ENCODE measurements at places on chromosomes 16 and 17.

DNA sequence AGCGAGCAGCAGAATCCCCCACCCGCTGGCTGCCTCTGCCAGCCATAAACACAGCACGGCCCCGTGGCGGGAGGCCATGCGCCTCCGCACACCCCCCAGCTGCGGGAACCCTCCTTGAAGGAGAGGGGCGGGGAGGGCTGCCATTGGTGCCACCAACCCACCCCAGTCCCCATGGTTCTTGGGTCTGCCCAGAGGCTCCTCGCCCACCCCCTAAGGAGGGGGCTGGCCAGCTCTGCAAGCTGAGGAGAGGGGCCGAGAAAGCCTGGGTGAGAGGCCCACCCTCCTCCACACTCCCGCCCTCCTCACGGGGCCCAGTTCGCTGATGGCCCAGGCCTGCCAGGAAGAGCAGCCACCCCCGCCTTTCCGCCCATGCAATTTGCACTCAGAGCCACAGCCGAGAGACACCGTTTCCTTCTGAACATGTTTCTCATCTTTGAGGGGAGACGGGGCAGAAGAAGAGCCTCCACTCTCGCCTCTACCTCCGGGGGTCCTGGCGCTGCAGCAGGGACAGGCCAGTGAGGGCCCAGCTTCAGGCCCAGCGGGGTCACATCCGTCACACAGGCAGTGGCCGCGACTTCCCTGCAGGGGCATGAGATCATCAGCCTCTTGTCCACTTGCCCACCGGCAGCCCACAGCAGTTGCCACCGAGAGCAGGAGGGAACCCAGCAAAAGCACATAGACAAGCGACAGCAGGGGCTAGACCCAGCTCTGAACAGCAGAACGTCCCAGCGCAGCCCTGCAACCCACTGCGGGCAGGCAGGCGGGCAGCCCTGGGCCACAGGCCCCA is 23.0 kb downstream of the KATNB1 start:
- DNase-seq, result no peak

DNA sequence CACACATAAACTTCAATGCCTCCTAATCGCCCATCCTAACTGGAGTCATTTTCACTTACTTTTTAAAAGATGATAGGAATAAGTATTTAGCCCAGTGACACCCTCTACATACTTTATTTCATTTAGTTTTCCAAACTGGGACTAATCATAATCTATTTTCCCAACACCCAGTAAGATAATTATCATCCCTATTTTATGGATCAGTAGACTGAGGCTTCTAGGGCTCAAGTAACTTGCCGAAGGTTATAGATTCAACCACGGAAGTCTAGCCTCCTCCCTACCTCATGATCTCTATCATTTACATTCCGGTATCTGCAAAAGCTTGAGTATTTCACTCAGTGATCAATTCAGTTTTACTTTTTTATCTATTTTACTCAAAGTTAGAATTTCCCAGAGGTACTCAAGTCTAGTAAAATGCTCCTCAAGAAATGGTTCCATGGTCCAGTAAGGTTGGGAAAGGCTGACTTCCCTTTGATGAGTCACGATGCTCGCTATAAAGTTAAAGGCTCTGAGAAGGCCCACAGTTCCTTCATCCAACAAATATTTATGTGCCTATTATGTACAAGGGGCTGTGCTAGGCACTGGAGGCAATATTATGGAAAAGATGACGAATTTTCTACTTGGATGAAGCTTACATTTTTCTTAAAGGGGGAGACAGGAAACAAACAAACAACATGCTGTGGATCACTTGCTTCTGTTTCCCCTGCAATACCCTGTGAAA is 75.1 kb downstream of the TOX3 start:
- DNase-seq, result no peak

GRCh38 chr17:82082456-82082855 is 15.6 kb downstream of the FASN start:
- no peak for DNase-seq

DNA sequence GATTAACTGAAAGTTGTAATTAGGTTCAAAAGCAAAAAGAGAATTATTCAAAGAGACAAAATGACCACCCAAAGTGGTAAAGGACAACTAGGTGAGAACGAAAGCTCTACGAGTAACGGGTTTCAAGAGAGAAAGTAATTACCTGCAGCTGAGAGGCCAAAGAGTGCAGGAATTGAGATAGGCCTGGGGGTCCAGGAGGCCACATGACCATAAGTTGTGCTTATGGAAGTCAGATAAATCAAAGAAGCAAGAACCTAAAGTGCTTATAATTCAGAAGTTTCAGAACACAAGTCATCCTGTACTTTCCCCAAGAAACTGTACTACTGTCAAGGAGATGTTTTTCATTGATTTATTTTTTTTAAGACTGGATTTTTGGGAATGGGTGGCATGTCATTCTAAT is 91.1 kb downstream of the TANGO6 start:
- no peak for DNase-seq

- DNase-seq, result no peak
Observed at GRCh38 chr16:24980077-24980793, 34.9 kb downstream of the ARHGAP17 start.

Measured in activated T-helper 2 cell treated with anti-CD3 and anti-CD28 coated beads, Interferon-gamma antibody, Interleukin-2, Interleukin-4, amounts not matched to agents 10 μg/mL and 5 μg/mL and 100 μg/mL, durations not matched to agents 14 hours and 24 hours and 36 hours (primary cell).